Right kidney (tissue), 9 donors: ENCODE measurements at places on chromosomes 3 and 15.
A peak's percentile ranks its signal among the peaks of the same experiment; 100 is the strongest.

DNA sequence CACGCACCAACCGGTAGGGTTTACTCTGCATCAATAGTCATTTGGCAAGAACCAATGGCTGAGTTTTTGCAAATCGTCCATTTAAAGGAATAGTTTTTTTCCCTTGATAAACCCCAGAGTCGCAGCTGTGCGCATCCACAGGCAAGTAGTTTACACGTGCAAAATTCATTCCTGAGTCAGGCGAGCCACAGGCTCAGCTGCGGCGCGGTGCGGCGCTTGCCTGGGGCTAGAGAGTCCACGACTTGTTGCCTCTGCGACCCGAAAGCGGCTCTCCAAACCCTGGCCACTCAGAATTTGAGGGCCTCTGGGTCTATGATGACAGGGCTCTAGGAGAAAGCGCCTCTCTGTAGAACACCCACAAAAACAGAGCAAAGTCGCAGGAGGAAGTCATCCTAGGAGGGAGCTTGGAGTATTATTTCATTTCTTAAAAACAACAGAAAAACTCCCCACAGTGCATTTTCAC is 36.7 kb downstream of the ZIC4 start:
- no peak for DNase-seq

DNA sequence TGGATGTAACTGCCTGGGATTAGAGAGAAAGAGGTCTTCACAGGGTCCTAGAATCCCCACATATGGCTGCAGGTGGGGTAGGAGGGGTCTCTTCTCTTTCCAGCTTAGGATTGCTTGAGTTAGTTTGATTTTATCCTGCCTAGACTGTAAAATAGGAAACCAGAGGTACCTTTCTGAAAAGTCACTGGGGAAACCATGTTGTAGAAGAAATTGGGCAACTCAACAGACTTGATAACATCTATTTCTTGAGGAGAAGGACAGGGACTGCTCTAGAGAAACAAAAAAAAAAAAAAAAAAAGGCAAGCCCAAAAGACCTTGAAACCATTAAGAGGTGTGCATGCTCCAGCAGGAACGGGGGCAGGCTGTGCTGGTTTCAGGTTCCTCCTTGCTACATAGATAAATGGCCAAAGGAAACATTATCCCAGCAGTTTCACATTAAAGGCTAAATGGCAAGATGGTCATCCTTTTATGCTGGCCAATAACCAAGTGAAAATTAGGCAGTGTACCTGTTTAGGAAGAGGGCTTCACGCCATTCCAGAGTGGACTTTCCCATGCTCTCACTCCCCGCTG is 116.1 kb downstream of the ALDH1A2 start:
- peak; percentile 41 for DNase-seq

DNA sequence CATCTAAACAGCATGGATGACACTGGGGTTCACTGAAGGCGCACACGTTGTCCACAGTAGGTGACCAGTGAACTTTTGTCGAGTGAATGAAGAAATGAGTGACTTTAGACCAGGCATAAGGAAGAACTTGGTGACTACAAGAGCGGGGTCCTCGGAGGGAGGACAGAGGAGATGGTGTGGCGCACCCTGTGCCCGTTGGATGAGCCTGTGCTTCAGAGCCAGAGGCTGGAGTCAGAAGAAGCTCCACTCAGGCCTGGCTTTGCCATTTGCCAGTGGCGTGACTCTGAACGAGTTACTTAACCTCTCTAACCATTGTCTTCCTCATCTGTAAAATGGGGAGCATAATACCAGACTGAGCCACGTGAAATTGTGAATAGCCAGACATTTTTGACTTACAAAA is 42.2 kb downstream of the MUC4 start:
- no peak for DNase-seq

DNA sequence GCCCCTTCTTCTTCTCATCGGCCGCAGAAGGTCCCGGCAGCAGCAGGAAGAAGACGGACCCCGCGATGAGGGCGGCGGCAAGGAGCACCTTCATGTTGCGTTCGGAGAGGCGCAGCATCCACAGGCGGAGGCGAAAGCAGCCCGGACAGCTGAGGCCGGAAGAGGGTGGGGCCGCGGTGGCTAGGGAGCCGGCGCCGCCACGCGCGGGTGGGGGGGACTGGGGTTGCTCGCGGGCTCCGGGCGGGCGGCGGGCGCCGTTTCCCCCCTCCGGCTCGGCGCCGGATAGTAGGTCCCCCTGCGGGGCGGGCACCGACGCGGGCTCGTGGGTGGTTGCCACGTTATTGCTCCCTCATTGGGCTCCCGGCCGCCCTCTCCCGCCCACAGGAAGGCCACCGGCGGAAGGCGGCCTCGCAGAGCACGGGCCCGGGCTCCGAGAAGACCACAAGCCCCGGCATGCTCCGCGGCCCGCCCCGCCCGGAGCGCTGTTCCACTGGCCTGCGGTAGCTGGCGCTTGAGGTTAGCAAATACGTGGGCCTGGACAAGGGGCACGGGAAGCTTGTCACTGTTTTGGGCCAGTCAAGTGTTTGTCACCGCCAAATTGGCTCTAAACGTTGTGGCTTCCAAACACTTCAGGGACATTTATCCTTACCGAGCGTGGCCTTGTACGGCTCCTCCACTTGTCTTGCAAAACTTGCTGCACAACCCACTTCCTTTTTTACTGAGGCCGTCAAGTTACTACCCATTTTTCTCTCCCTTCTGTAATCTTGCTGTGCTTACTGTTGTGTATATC is at the start of gene PPIB:
Gene PPIB (minus strand): TSS at position 154 of the 790 bp plus-strand sequence. CDS start 36 bp downstream, at position 118.
- DNase-seq = peak; percentile 90

DNA sequence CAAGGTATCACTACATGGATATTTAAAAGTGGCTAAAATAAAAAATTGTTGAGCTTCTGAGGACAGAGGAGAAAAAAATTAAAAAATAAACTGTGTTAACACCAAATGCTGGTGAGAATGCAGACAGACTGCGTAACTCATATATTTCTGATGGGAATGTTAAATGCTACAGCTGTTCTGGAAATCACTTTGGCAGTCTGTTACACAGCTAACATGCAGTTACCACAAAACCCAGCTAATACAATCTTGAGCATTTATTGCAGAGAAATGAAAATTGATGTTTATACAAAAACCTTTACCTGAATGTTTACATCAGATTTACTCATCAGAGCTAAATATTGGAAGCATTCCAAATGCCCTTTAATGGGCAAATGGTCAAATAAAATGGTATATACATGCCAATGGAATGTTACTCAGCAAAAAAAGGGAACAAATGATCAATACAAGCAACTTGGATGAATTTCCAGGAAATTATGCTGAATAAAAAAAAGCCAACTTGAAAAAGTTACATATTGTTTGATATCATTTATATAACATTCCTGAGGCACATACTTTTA is 24.6 kb downstream of the MNS1 start:
- DNase-seq = no peak

- no peak for DNase-seq
Observed at GRCh38 chr3:197007953-197008352, 21.7 kb downstream of the MELTF start.

- no peak for DNase-seq
Observed at GRCh38 chr3:64354956-64355355, 129.7 kb upstream of the PRICKLE2 start.

GRCh38 chr15:100926258-100926657 is 7.1 kb downstream of the LRRK1 start:
- no peak for DNase-seq

- DNase-seq = no peak
Observed at GRCh38 chr3:191066669-191067068, 132.4 kb upstream of the OSTN start.

- DNase-seq = peak; percentile 36
Observed at GRCh38 chr3:541062-541801, 344.7 kb downstream of the CHL1 start.
